Pericardium fibroblast (primary cell): ENCODE measurements at places on chromosomes 13 and 19. TPM values are rescaled to one million over a fixed set of nuclear protein-coding genes. Genes with fewer than 3 reads are reported as not detected.

Gene RFX1
- 2.4 and 4.3 TPM in 2 replicates for total RNA-seq

Gene SOX1
- total RNA-seq: not detected in 2 replicates

Gene RAP2A
- 26.8 and 43.9 TPM in 2 replicates for total RNA-seq

Gene NLRP4
- not detected in 2 replicates for total RNA-seq

Gene ZNF221
- 4.3 and 6.3 TPM in 2 replicates for total RNA-seq

Gene PSG6
- not detected in 2 replicates for total RNA-seq

Gene PSG2
- not detected in 2 replicates for total RNA-seq

Gene S1PR2
- 37.7 and 40.0 TPM in 2 replicates for total RNA-seq

Gene ZNF222
- 0.26 and 2.1 TPM in 2 replicates for total RNA-seq

Gene LMO7
- 16.4 and 71.6 TPM in 2 replicates for total RNA-seq

Gene EPSTI1
- total RNA-seq: 10.3 and 10.5 TPM in 2 replicates

Gene ZNF568
- total RNA-seq: 5.6 and 10.0 TPM in 2 replicates

Gene LMTK3
- total RNA-seq: not detected in 2 replicates

Gene OR7G2
- not detected in 2 replicates for total RNA-seq

Gene EPN1
- total RNA-seq: 119 and 121 TPM in 2 replicates

Gene KIR2DL1
- total RNA-seq: not detected in 2 replicates

Gene MISP3
- 0.35 and 1.2 TPM in 2 replicates for total RNA-seq

Gene CYP2A6
- total RNA-seq: not detected in 2 replicates

Gene SLC1A6
- not detected in 2 replicates for total RNA-seq

Gene CLDND2
- total RNA-seq: not detected in 2 replicates

Gene ADGRE1
- total RNA-seq: not detected in 2 replicates

Gene OVOL3
- total RNA-seq: not detected in 2 replicates

Gene ZNF497
- 0.17 and 0.47 TPM in 2 replicates for total RNA-seq

Gene S1PR5
- total RNA-seq: 1.1 and 5.4 TPM in 2 replicates

Gene VASP
- 55.0 and 120 TPM in 2 replicates for total RNA-seq

Gene ATP5F1D
- total RNA-seq: 86.9 and 99.1 TPM in 2 replicates

Gene CYSLTR2
- not detected in 2 replicates for total RNA-seq

Gene SPTBN4
- 0.47 and 1.4 TPM in 2 replicates for total RNA-seq

Gene MBNL2
- total RNA-seq: 73.9 and 77.7 TPM in 2 replicates

Gene TEX26
- total RNA-seq: not detected in 2 replicates

Gene ZDHHC20
- 30.2 and 40.7 TPM in 2 replicates for total RNA-seq

Gene PSG3
- total RNA-seq: not detected in 2 replicates
